ENCODE measurements at places on chromosomes 2 and 18. TPM values are rescaled to one million over a fixed set of nuclear protein-coding genes. Genes with fewer than 3 reads are reported as not detected.
A peak's percentile ranks its signal among the peaks of the same experiment; 100 is the strongest.

- no peak for DNase-seq
Measured at GRCh38 chr2:126482582-126483464, 173.1 kb upstream of the GYPC start.

DNA sequence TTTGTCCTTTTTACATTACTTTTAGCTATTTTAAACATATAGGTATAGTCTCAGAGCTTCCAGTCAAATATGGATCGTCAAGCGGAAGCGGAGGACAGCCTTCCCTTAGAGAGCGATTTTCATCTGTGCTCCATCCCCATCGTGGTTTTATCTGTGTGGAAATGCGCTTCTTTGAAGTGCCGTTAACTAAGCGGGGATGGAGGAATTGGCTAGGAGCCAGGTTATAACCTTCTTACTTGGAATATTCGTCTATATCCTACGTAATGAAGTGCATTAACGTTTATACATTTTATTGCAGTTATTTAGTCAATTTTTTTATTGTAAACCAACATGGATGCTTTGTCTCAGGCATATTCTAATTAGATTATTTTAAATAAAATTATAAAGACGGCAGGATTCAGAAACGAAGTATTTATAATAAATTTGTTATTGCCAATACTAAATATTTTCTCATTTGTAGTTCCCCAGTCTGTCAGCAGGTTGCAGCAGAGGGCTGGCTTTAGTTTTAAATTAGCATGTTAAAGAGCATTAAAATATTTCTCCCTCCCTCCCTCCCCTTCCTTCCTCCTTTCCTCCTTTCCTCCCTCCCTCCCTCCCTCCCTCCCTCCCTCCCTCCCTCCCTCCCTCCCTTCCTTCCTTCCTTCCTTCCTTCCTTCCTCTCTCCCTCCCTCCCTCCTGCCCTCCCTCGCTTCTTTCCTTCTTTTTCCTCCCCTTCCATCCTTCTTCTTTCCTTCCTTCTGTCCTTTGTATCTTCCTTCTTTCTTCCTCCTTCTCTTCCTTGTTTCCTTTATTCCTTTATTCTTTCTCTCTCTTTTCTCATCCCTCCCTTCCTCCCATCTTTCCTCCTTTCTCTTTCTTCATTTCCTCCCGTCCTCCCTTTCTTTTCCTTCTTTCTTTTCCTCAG lies 80.6 kb upstream of the DOCK10 start:
- DNase-seq = peak; percentile 15

- no peak for DNase-seq
Measured at GRCh38 chr18:4441098-4441497, 14.0 kb downstream of the DLGAP1 start.

NAT8 gene
- total RNA-seq = not detected

GRCh38 chr2:85514323-85514722 lies 24.6 kb upstream of the MAT2A start:
- DNase-seq = no peak

ANKRD30BL gene
- not detected for total RNA-seq

DNA sequence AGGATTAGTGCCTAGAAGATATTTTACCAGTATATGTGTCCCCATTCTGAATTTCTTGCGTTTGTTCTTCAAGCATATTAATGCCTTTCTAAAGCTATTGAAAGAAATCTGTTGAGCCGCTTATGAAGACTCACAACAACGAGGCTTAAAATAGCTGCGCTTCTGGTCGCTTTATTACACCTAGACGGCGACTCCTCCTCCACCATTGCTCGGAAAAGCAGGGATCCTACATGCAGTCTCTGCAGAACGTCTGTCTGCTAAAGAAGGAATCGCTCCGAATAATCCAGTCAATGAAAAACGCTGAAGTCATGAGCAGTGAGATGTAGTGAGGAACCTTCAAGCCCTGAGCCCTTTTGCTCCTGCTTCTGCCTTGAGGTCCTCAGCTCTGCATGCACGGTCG lies 94.8 kb upstream of the ZNF516 start:
- DNase-seq = no peak

PAPOLG gene
- 14.9 TPM for total RNA-seq

ESPNL gene
- total RNA-seq = not detected

TMEM17 gene
- 1.2 TPM for total RNA-seq

- DNase-seq = no peak
Measured at GRCh38 chr2:226828191-226828590, 7.7 kb upstream of the RHBDD1 start.

KRTCAP3 gene
- total RNA-seq = 4.6 TPM

DNA sequence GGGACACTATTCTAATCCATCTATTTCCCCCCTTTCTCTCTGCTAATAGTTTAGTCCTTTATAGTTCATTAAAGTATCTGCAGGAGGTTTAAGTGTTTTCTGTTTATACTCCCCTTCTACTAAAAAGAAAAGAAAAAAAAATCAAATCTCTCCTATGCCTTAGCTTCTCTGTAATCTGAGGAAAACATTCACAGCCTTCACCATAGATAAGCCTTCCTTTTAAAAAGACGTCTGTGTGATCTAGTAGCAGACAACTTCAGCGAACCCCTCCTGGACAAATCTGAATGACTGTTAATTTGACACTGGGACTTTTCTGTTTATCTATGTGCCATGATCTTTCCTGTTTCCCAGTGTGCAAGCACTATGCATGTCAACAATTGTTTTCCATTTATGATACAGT lies 70.4 kb upstream of the CDH19 start:
- peak; percentile 5 for DNase-seq

DNA sequence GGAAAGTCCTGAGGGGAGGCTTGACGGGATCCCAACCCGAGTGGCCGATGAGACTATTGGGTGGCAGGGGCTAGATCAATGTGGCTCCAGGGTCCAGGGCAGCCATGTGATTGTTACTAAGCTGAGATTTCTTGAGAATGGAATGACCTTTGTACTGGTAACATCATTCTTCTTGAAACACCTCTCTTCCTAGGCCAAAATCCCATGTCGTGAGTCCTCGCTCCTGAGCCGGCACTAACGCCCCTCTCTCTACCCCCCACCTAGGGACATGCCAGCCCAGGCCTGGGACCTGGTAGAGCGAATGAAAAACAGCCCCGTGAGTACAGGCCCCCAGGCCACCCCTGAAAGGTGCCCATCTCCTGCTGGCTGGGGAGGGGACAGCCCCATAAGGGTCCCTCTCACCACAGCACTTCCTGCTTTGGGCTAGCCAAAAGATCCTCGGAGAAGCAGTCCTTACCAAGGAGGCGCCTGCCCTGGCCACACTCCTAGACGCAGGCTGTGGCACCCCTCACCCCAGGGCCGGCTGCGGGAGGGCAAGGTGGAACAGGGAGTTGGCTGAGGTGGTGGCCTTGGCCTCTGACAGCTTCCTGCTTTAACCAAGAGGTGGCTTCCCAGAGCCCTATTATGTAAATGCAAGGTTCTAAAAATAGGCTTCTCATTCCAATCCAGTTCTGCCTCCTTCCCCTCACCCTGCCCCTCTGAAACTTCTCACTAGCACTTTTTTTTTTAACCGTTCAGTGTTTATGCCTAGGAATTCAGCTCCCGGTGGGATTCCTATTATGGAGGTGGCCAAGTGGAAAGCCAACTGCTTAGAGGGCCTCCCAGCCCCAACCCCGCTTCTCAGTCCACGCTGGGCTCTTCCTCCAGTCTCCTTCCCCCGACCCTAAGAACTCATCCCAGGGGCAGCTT lies 126.6 kb upstream of the PPP1CB start:
- no peak for DNase-seq

GRCh38 chr2:133143645-133144044 lies 424.6 kb downstream of the NCKAP5 start:
- no peak for DNase-seq
